Sigmoid colon (tissue), 7 donors: ENCODE measurements at places on chromosomes 4 and X. TPM values are rescaled to one million over a fixed set of nuclear protein-coding genes. Genes with fewer than 3 reads are reported as not detected.

DNA sequence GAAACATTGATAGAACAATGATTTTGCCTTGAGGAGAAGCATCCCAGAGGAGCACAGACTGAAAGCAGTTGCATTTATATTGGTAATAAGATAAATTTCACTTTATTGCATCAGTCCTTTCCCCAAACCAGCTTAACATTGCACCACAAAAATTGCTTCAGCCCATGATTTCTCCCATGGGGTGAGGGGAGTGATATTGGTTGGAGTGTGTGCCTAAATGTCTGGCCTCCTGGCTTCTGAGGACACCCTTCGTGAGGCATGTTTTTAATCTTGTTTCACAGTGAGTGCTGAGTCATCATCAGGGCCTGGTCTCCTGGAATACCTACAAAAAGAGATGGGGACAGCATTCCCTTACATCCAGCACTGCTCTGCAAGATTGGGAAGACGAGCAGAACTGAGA is 487.9 kb downstream of the C4orf33 start:
- H3K36me3 ChIP-seq: no peaks in the 10 kb centered on the region
- no peak overlapping the region for H3K4me3 ChIP-seq
- no peak overlapping the region for H3K27ac ChIP-seq
- DNase-seq: no peak
- no peaks in the 10 kb centered on the region for H3K4me1 ChIP-seq

DNA sequence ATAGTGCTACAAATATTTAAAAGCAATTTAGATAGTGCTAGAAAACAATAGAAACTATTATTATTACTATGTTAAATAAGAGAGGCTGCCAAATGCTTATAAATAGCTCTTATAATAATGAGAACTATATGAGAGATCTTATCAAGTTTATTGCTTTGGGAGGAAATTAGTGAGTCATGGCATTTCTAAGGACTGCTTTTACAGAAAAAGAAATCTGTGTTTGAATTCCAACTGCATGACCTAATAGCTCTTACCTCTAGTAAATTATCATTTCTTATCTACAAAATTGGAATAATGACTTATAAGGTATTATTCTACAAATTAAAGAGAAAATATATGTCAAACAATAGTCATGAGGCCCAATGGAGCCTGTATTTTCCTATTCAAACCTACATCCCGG is 177.2 kb downstream of the GABRG1 start:
- no peaks in the 10 kb centered on the region for H3K36me3 ChIP-seq
- no peaks in the 10 kb centered on the region for H3K27me3 ChIP-seq
- H3K4me3 ChIP-seq: no peak overlapping the region
- no peak overlapping the region for H3K27ac ChIP-seq

GRCh38 chr4:73864365-73864764 is 4.8 kb upstream of the CXCL1 start:
- no peak overlapping the region for H3K27ac ChIP-seq
- no peak for DNase-seq
- H3K4me3 ChIP-seq: no peak overlapping the region
- H3K4me1 ChIP-seq: no peaks in the 10 kb centered on the region

- no peak overlapping the region for H3K4me3 ChIP-seq
- no peaks in the 10 kb centered on the region for H3K4me1 ChIP-seq
- peak overlapping the region; percentile 58 for H3K27ac ChIP-seq
- H3K27me3 ChIP-seq: no peaks in the 10 kb centered on the region
- peaks cover 26% of the 10 kb centered on the region for H3K36me3 ChIP-seq
Measured at GRCh38 chr4:87375719-87376291, 15.2 kb downstream of the HSD17B11 start.

- no peaks in the 10 kb centered on the region for H3K36me3 ChIP-seq
- H3K27me3 ChIP-seq: no peaks in the 10 kb centered on the region
- no peak for DNase-seq
- H3K4me1 ChIP-seq: no peaks in the 10 kb centered on the region
- H3K4me3 ChIP-seq: no peak overlapping the region
Measured at GRCh38 chrX:97310373-97310772, 426.7 kb downstream of the RPA4 start.

DNA sequence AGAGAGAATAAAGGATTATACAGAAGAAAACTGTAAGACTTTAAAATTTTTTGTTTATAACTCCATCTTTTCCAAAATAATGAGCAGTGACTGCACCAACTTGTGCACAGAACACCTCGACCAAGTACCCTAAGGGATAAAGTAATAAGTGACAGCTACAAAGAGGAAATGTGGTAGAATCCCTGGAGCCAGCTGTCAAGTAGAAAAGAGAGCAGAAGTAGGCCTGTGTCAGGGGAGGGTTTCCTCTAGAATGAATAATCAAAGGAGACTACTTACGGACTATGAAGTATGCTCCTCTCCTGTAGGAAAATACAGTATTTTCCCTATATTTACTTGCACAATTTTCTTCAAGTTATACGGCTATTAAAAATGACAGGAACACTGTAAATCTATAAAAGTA is 1.2 kb downstream of the EIF1AX start:
- no peaks in the 10 kb centered on the region for H3K27me3 ChIP-seq
- H3K27ac ChIP-seq: peak overlapping the region; percentile 91
- H3K36me3 ChIP-seq: no peaks in the 10 kb centered on the region
- H3K4me1 ChIP-seq: peaks cover 18% of the 10 kb centered on the region
- peak overlapping the region; percentile 69 for H3K4me3 ChIP-seq

GRCh38 chrX:20313899-20314298 is 47.2 kb upstream of the RPS6KA3 start:
- no peak for DNase-seq
- no peak overlapping the region for H3K4me3 ChIP-seq
- no peaks in the 10 kb centered on the region for H3K27me3 ChIP-seq
- H3K36me3 ChIP-seq: no peaks in the 10 kb centered on the region

DNA sequence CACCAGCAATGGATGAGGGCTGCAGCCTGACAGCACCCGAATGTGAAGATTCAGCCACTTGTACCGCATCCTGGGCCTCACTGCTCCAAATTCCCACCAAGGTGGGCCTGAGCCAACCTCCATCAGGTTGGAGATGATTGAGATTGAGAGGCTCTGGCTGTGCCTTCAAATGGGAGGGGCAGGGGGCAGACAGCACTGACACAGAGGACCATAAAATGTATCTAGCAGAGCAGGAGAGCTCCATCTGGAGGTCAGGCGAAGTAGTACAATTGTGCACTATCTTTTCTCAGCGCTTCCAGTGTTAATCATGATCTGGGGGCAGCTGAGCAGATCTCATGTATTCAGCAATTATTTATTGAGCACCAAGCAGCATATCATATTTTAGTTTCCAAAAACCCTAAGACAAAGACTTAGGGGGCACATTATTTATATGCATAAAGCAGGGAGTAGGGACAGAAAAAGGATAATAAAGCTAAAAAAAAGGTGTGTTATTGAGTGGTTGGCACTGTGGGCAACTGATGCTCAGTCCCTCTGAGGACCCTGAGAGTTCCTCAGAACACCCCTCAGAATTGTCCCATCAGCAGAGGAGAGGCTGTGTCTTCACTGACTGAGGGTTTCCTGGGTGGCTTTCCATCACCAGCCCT is 31.6 kb upstream of the C1QTNF7 start:
- no peak for DNase-seq
- no peak overlapping the region for H3K27ac ChIP-seq
- H3K4me1 ChIP-seq: peaks cover 27% of the 10 kb centered on the region
- no peak overlapping the region for H3K4me3 ChIP-seq
- H3K27me3 ChIP-seq: no peaks in the 10 kb centered on the region

DNA sequence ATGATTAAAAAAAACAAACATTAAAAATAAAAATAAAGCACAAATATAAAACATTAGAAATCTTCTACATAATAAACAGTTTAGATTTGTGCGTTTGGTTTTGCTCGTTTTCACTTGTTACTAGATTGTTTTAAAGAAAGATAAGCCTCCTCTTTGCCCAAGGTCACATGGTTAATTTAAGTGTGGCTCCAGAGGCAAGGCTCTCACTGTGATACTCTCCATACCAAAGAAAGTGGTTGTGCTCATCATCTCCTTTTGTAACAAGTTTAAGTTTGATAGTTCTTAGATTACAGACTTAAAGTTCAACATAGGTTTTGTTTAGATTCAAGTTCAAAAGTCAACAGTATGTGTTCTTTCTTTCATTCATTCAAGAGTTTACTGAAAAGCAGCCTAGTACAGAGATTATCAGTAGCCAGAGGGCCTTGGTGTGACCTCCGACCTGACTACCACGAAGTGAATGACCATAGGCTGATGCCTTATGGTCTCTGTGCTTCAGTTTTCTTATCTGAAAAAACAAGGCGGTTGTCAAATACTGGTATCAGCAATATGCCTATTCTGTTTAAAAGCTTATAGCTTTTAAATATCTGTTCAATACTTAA is 133.2 kb downstream of the ZAR1 start:
- H3K27me3 ChIP-seq: no peaks in the 10 kb centered on the region
- no peak for DNase-seq
- no peaks in the 10 kb centered on the region for H3K4me1 ChIP-seq
- H3K27ac ChIP-seq: no peak overlapping the region
- peaks cover 17% of the 10 kb centered on the region for H3K36me3 ChIP-seq
- no peak overlapping the region for H3K4me3 ChIP-seq

DNA sequence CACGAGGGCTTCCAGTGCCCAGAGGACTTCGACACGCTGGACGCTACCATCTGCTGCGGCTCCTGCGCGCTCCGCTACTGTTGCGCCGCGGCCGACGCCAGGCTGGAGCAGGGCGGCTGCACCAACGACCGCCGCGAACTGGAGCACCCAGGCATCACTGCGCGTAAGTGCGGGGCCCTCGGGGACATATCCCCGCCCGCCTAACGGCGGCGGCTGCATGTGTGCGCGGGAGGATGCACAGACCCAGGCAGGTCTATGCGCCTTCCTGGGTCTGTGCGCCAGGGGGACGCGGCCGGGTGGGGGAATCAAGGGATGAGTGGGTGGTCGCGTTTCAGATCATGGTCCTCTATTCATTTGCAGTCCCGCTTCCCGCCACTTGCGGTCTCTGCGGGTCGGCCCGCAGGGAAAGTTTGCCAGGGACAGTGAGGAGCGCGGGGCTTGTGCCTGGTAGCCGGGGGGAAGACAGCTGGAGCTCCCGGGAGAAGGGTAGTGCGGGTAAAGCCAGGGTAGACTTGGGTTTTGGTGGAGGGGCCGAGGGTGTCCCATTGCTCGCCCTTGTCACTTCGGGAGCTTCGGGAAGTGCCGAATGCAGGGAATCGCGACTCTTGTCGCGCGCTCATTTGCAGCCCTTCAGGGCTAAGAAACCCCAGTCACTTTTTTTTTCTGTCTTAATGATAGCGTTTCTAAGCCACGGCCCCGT is 1.0 kb downstream of the SHISA3 start:
- peak overlapping the region; percentile 62 for H3K27ac ChIP-seq
- H3K4me3 ChIP-seq: peak overlapping the region; percentile 54
- peaks cover 17% of the 10 kb centered on the region for H3K27me3 ChIP-seq

- no peak for DNase-seq
- no peak overlapping the region for H3K4me3 ChIP-seq
- H3K36me3 ChIP-seq: no peaks in the 10 kb centered on the region
- H3K27ac ChIP-seq: no peak overlapping the region
- no peaks in the 10 kb centered on the region for H3K27me3 ChIP-seq
Measured at GRCh38 chr4:128633067-128633466, 176.4 kb upstream of the JADE1 start.

DNA sequence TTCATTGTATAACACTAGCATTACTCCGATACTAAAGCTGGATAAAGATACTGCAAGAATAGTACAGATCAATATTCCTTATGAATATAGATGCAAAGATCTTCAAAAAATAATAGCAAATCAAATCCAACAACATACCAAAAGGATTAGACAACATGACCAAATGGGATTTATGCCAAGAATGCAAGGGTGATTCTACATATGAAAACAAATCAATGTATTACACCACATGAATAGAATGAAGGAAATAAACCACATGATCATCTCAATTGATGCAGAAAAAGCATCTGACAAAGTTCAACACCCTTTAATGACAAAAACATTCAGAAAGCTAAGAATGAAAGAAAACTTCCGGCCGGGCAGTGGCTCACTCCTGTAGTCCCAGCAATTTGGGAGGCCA is 42.8 kb downstream of the CUL4B start:
- no peaks in the 10 kb centered on the region for H3K4me1 ChIP-seq
- no peaks in the 10 kb centered on the region for H3K27me3 ChIP-seq
- no peak for DNase-seq
- H3K4me3 ChIP-seq: no peak overlapping the region
- H3K36me3 ChIP-seq: no peaks in the 10 kb centered on the region
- H3K27ac ChIP-seq: no peak overlapping the region

DNA sequence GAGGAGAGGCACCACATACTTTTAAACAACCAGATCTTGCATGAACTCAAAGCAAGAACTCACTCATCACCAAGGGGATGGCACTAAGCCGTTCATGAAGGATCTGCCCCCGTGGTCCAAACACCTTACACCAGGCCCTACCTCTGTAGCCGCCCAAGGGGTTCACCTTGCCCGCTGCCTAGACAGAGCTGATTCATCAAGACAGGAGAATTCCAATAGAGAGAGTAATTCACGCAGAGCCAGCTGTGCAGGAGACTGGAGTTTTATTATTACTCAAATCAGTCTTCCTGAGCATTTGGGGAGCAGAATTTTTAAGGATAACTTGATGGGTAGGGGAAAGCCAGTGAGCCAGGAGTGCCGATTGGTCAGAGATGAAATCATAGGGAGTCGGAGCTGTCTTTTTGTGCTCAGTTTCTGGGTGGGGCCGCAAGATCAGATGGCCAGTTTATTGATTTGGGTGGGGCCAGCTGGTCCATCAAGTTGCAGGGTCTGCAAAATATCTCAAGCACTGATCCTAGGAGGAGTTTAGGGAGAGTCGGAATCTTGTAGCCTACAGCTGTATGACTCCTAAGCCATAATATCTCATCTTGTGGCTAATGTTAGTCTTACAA is 364.7 kb downstream of the PCDH7 start:
- no peak for DNase-seq
- no peaks in the 10 kb centered on the region for H3K27me3 ChIP-seq
- no peaks in the 10 kb centered on the region for H3K36me3 ChIP-seq
- H3K4me1 ChIP-seq: no peaks in the 10 kb centered on the region
- no peak overlapping the region for H3K4me3 ChIP-seq

GRCh38 chr4:177064729-177065394 is 244.8 kb upstream of the NEIL3 start:
- no peaks in the 10 kb centered on the region for H3K36me3 ChIP-seq
- H3K27me3 ChIP-seq: no peaks in the 10 kb centered on the region
- H3K4me3 ChIP-seq: no peak overlapping the region

FRMPD4 gene
- 5.8 TPM for total RNA-seq

TLR1 gene
- 15.7 TPM for total RNA-seq

S100G gene
- not detected for total RNA-seq

USP26 gene
- not detected for total RNA-seq

SMIM10L2A gene
- 1.9 TPM for total RNA-seq

XK gene
- 27.0 TPM for total RNA-seq

HSFX1 gene
- total RNA-seq: 0.83 TPM

PPBP gene
- total RNA-seq: not detected

PDHA1 gene
- total RNA-seq: 71.3 TPM

ZAR1 gene
- total RNA-seq: not detected

EVC gene
- 21.0 TPM for total RNA-seq

HSFX4 gene
- not detected for total RNA-seq
